Neuronal stem cell (in vitro differentiated cells): ENCODE measurements at places on chromosomes 6 and 20.
A peak's percentile ranks its signal among the peaks of the same experiment; 100 is the strongest.

DNA sequence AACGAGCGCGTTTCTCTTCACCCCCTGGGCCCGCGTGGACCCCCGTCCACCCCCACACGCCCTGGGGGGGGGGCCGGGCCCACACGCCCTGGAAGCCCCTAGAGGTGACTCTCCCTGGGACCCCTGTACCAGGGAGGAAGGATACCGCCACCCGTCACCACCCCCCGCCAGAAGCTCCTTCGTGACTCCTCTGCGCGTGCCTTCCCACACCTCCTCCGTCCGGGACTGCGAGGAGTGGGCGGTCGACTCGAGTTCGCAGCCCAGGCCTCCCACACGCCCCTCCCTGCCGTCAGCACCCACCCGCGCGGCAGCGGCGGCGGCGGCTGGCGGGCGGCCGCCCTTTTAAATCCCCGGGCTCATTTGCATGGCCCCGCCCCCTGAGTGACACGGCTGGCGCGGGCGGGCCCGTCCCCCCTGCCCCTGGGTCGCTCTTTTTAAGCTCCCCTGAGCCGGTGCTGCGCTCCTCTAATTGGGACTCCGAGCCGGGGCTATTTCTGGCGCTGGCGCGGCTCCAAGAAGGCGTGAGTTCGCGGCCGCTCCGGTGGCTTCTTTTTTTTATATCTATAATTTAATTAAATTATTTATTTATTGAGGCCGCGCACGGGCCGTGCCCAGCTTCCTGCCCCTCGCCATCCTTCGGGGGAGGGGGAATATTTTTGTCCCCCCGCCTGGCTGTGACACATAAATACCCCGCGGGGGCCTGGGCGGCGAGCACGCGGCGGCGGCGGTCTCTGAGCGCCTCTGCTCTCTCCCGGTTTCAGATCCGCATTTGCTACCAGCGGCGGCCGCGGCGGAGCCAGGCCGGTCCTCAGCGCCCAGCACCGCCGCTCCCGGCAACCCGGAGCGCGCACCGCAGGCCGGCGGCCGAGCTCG, at the start of gene HMGA1:
TSS of gene HMGA1 (plus strand) at position 431 of the 873 bp plus-strand sequence. CDS start 3,908 bp downstream, outside the sequence.
- DNase-seq, result peak; percentile 91

DNA sequence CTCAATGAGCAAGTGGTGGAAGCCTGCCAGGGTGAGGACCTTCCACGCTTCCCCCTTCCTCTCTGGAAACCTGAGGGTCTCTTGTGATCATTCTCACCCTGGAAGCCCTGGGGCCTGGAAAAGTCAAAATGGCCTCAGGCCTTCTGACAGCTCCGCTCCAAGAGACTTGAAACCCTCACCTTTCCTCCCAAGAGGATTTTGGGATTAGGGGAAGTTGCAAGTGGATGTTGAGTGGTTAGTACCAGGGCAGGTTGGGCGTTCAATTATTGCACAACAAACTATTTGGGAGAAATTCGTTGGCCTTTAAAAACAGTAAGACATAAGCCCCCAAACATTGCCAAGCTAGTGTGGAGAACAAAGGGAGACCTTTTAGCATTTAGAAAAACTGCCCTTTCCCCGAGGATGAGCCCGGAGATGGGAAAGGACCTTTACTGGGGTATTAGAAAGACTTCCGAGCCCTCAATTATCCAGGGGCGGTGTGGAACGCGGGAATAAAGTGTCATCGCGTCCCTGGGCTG, 4.7 kb downstream of the NKX2-2 start:
- no peak for DNase-seq

DNA sequence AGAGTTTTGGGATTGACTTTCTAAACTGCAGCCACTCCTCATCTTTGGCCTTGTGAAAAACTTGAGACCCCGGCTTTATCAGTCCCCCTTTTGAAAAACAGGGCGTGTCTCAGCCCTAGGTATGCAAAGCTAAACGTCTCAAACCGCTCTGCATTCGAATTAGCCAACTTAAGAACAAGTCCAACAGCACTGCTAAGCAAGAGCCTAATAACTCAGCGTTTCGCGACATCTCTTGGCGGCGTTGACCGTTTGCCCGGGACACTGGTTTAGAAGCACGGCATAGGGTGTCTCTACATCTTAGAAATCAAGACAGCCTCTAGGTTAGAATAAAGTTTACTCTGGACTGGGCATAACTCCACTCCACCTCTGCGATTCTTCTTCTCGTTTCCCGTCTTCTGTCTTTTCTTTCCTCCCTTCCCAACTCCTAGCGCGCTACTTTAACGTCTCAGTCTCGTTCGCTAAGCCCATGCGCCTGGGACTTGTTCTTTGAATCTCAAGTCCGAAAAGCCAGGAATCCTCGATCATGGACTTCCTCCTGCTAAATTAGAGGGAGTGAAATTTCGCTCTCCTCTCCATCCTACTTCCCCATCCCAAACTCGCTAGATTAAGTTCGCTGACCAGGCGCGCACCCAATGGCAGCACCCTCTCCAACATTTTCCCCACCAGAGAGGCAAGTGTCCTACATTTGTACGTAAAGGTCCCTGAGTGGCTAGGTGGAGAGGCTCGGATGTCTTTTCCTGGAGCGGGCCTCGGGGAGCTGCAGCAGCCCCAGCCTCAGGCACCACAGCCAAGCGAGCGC, 10.5 kb upstream of the TFAP2A start:
- DNase-seq, result no peak

- DNase-seq, result no peak
Observed at GRCh38 chr6:124928851-124929250, 33.4 kb upstream of the RNF217 start.

DNA sequence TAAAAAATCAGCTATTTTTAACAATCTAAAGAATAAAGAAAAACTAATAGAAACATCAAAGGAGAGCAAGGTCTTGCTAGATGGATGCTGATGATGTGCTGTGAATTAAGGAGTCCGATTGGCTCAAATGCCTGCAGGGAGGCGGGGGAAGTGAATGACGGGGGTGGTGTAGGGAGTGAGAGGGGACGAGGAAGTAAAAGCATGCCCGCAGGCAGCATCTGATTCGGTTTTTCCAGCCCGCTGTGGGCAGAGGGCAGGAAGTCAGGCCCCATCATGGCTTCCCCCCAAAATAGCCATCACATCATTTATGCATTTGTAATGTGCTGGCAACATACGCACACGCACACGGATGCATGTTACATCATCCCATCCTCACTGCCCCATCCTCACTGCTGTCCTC, 10.3 kb downstream of the RSPO4 start:
- DNase-seq, result no peak

DNA sequence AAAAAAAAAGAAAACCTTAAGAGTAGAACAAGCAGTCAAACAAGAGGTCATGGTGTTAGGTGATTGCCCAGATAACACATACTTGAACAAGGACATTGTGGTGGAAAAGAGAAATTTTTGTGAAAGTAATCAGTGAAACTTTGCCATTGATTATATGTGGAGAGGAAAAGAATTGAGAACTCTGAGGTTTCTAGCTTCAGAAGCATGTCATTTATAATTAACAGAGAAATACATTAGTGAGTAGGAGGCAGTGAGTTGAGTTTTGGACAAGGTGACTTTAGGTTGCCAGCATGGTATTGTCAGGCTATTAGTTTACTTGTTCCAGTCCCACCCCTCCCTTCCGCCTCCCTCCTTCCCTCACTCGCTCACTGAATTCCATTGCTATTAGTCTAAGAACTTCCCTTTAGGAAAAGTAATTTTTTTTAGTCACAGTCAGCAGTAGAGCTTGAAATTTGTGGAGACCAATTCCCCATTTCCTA, 17.2 kb downstream of the TAB2 start:
- DNase-seq, result no peak

DNA sequence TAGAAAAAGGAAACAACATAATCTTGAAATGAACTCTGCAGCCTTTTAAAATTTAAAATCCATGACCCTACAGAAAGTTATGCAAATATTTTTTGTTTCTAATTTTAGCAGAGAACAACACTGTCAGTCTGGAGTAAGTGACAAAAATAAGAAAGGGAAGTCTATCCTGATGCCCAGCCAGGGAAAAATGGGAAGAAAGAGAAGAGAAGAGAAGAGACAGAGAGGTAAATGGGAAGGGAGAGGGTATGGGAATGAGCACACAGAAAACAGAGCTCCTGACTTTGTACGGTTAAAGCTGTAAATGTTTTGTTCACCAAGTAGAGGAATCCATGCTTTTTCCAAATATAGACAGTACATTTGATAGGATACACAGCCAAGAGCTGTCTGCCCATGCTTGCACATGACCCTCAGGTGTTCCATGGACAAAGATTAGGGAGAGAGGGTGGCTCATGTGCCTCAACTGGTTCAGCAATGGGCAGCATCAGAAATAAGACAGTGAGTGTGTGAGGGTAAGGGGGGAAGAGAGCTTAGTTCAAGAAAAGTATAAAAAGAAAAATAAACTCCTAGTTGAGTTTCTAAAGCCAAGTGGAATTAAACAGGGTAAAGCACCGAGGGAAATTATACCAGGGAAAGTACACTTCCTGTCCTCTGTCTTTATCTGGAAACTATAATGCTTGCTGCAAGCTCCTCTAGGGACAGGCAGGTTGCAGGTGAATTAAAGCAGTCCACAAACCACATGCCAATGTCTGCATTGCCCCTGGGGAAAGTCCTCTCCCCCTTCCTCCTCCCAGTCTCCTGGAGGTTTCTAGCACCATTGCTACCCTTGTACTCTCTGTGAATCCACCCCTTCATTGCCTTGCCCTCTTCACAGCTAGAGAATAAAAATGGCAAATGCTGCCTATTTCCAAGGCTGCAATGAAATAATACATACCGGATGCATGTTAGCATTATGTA, 30.0 kb downstream of the MAP3K5 start:
- DNase-seq, result no peak

GRCh38 chr6:92777146-92777740, 642.1 kb downstream of the EPHA7 start:
- peak; percentile 12 for DNase-seq

- DNase-seq, result no peak
Observed at GRCh38 chr20:25295386-25296093, 47.7 kb downstream of the PYGB start.
